ENCODE measurements at places on chromosomes 3 and 15. TPM values are rescaled to one million over a fixed set of nuclear protein-coding genes. Genes with fewer than 3 reads are reported as not detected.

- DNase-seq = no peak
Measured at GRCh38 chr3:17119201-17120072, 234.7 kb downstream of the PLCL2 start.

GRCh38 chr3:138509586-138509985, 75.2 kb downstream of the ESYT3 start:
- no peak for DNase-seq

DNA sequence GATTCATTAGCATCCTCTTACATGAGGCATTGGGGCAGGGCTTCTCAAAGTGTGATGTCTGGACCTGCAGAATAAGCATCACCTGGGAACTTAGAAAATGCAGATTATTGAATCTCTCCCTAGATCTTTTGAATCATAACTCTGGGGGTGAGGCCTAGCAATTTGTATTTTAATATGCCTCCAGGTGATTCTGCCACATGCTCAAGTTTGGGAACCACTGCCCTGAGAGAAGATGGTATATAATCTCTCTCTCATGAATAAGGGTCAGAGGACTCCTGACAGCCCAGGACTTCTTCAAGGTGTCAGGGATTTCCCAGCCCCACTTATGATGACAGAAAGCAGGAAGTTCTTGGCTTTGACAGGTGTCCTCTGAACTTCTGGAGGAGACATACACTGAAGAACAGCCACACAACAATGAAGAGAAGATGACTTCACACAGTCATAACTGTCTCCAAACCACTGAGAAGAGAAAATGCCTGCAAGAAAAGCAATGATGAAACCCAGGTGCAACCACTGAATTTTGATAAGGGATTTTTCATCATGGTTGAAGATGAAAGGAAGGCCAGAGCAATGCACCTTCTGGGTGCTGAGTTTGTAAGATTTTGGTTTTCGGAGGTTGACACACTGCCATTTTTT, 211.9 kb upstream of the MRPL3 start:
- no peak for DNase-seq

GRCh38 chr3:36525115-36525801, 145.0 kb downstream of the STAC start:
- DNase-seq = no peak

- no peak for DNase-seq
Measured at GRCh38 chr3:139934613-139935015, 371 bp upstream of the CLSTN2 start.

- no peak for DNase-seq
Measured at GRCh38 chr3:113743006-113743630, 2.9 kb downstream of the NAA50 start.

DNA sequence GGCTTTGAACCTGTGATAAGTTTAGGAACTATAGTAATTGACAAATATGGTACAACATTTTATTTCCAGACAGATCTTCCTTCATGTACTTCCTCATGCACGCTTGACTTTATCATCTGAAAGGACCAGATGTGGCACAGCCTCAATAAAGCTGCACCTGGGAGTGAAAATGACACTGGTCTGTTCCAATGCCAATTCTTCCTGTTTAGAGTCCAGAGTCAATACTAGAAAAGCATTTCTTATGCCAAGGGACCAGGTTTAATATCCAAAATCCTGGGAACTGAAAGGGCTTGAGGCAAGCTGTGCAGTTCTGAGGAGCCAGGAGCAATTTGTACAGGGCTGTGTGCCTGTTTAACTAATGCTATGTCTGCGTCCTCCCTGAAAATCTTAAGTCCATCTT, 15.3 kb downstream of the DPH6 start:
- no peak for DNase-seq

DNA sequence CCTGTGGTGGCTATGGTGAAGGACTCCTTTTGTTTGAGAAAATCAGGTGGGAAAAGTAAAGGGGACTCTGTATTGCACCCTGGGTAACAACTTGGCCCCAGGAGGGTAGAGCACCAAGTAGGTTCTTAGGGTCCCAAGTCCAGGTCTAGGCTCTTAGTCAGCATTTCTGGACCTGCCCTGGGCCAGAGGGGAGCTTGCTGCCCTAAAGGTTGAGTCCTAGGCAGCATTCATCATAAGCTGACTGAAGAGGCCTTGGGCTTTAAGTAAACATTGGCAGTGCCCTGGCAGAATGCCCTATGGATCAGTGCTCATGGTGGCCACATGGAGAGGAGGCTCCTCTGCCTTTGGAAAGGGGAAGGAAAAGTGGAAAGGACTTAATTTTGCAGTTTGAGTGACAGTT, 268.5 kb upstream of the CTNNB1 start:
- DNase-seq = no peak

DNA sequence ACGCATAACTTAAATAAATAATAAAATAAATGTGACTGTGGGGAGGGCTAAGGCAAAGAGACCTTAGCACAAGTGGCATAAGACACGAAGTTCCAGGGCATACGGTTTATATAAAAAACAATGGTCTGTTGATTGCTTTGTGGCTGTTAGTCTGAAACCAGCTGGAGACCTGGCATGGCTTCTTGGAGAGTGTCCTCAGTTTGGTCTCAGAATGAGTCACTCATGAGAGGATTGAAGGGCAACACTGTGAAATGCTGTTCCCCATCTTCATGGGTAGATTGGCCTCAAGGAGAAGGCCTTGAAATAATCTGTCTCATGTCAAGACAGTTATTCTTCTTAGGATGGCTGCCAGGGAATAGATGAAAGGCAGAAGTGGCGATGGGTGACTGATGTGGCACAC, 62.2 kb downstream of the SOX2 start:
- no peak for DNase-seq

DNA sequence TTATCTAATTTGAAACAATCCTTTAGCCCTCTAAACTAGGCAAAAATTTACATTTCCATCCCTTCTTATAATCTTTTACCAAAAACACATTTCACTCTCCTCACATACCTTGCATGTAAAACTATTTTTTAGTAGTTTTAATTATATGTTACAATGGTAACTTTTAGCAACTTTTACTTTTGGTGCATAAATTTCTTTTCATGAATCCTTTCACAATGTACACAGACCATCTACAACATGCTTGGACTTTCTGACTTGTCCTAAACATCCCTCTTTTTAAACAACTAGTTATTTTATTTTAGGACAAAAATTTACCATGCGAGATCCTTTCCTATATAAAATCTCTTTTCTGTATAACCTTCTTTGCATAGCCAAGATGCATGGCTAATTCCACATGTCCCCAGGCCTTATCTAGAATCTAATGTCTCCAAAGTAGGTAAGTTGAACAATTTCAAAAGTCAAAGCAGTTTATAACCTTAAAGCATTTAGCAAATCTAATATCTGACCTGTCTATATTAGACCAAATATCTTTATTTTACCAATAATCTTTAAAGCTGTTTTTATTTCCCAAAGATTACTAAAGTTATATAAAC, 14.4 kb upstream of the ALDH1L1 start:
- DNase-seq = no peak

MUC20 gene
- total RNA-seq = 2.4 TPM

SOX14 gene
- not detected for total RNA-seq

STRIT1 gene
- total RNA-seq = not detected

GRAMD2A gene
- not detected for total RNA-seq

RLBP1 gene
- 0.48 TPM for total RNA-seq

PSTPIP1 gene
- total RNA-seq = 167 TPM

SPTBN5 gene
- 2.4 TPM for total RNA-seq

All from natural killer cell treated with Interleukin-12 subunit alpha and Interleukin-12 subunit beta and Interleukin-15 and Interleukin-18, amount 100 ng/mL, for 72 hours (primary cell).